ENCODE measurements at places on chromosomes 4 and X.

- no peaks in the 10 kb centered on the region for H3K27me3 ChIP-seq
- ATAC-seq: no peak
- H3K27ac ChIP-seq: no peak overlapping the region
- H3K4me1 ChIP-seq: no peaks in the 10 kb centered on the region
- peaks cover 5% of the 10 kb centered on the region for H3K36me3 ChIP-seq
- H3K4me3 ChIP-seq: no peak overlapping the region
Measured at GRCh38 chrX:50067435-50068284, 133.1 kb downstream of the AKAP4 start.

DNA sequence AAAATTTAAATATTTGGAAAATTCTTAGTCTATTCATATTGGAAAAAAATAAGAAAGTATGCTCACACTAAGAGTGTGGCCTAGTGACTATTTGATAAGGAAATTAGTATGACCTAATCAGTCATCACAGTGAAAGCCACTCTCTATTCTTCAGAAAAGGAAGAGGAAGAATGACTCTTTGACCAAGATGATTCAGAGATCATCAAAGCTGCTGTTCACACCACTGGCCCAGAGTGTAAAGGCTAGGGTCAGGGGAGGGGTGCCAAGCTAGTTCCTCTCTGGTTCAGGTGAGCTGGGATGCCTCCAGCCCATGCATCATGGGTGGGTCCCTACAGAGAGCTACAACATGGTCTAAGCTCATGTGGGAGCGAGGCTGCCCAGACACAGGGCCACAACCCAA, 396.9 kb upstream of the NDST3 start:
- ATAC-seq: no peak
- H3K27me3 ChIP-seq: no peaks in the 10 kb centered on the region
- no peak overlapping the region for H3K4me3 ChIP-seq
- H3K4me1 ChIP-seq: no peaks in the 10 kb centered on the region

DNA sequence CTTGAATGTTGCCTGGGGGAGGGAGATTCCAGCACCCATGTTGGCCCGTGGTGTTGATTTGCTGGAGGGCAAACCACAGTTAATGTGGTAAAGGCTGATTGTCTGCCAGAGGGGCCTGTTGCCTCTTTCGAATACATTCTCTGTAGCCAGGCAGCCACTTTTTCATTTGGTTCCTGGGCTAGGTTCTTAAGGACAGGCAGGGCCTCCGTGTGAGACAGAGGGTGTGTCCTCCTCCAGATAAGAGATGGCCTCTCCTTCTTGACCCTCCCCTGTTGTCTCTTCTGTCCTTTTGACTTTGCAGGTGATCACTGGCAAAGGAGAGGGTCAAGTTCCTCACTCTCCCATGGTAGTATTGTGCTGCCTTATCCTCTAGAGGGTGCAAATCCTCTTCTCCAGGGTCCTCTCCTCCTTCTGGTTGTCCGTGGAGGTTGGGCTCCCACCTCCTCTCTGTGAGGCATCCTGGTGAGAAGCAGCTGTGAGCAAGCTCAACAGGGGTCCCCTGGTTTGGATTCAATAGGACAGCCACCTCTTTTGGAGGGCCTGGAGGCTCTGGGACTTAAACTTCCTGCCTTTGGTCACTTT, 44.9 kb downstream of the ZNF182 start:
- H3K36me3 ChIP-seq: no peaks in the 10 kb centered on the region
- peak; percentile 53 for ATAC-seq
- no peak overlapping the region for H3K27ac ChIP-seq
- H3K4me1 ChIP-seq: no peaks in the 10 kb centered on the region

- ATAC-seq: peak; percentile 31
- H3K27me3 ChIP-seq: no peaks in the 10 kb centered on the region
- H3K4me1 ChIP-seq: peaks cover 10% of the 10 kb centered on the region
- H3K4me3 ChIP-seq: peak overlapping the region; percentile 84
- no peaks in the 10 kb centered on the region for H3K36me3 ChIP-seq
Measured at GRCh38 chrX:17655211-17656034, 81.9 kb upstream of the SCML1 start.

DNA sequence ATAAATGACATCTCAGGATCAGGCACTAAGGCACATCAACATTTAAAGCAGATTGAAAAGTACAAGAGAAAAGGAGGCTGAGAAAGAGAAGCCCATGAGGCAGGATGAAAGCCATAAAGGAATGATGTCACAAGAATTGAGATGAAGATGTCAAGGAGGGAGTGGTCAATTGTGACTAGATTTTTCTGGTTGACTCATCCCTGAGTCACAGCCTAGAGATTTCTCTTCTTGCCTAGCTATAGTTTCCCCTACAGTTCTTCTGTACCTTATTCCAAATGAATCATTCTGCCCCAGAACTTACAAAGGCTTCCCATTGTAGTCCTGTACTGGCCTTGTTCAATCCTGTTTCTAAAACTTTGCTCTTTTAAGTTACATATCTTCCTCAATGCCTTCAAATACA, 3.4 kb upstream of the USP53 start:
- no peaks in the 10 kb centered on the region for H3K27me3 ChIP-seq
- peak overlapping the region; percentile 54 for H3K4me3 ChIP-seq
- peaks cover 26% of the 10 kb centered on the region for H3K4me1 ChIP-seq
- ATAC-seq: peak; percentile 54

- H3K4me1 ChIP-seq: no peaks in the 10 kb centered on the region
- no peaks in the 10 kb centered on the region for H3K36me3 ChIP-seq
- ATAC-seq: no peak
- no peak overlapping the region for H3K27ac ChIP-seq
- H3K27me3 ChIP-seq: peaks cover 44% of the 10 kb centered on the region
Measured at GRCh38 chr4:41362621-41363383, 106.1 kb downstream of the UCHL1 start.

DNA sequence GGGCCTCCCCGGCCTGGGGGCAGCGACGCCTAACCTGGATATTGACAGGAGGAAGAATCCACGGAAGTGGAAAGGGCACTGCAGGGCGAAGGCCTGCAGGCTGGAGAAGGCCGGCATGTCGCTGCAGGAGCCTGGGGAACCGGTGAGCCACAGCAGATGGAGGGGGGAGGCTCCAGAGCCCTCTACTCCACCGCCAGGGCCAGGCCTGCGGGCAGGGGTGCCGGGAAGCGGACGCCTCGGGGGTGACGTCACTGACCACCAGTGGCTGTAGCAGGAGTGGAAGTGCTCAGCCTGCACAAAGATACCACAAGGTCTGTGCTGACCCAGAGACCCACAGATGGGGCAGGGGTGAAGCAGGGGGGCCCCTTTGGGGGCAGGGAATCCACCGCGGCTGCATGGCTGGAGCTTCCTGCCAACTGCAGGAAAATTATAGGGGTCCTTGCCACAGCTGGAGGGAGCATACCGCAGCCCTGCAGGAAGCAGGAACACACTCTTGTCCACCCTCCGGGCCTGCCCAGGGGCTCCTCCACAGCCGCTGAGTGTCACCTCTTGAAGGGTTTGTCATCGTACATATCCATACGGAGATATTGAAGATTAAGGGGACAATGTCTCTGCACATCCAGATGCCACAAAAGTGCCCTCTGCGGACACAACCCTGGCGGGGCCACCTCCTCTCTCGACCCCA, 7.6 kb upstream of the HTRA3 start:
- H3K36me3 ChIP-seq: no peaks in the 10 kb centered on the region
- no peak for ATAC-seq
- H3K4me1 ChIP-seq: no peaks in the 10 kb centered on the region
- no peak overlapping the region for H3K27ac ChIP-seq

GRCh38 chr4:70533791-70534190, 15.4 kb downstream of the AMTN start:
- no peak for ATAC-seq
- no peaks in the 10 kb centered on the region for H3K36me3 ChIP-seq
- H3K4me1 ChIP-seq: no peaks in the 10 kb centered on the region
- H3K27me3 ChIP-seq: peaks cover 16% of the 10 kb centered on the region

GRCh38 chr4:120991885-120992284, 69.4 kb upstream of the PRDM5 start:
- peaks cover 18% of the 10 kb centered on the region for H3K27me3 ChIP-seq
- H3K36me3 ChIP-seq: no peaks in the 10 kb centered on the region
- ATAC-seq: no peak
- no peaks in the 10 kb centered on the region for H3K4me1 ChIP-seq

- H3K4me3 ChIP-seq: no peak overlapping the region
- peaks cover 49% of the 10 kb centered on the region for H3K36me3 ChIP-seq
- H3K27me3 ChIP-seq: no peaks in the 10 kb centered on the region
- ATAC-seq: no peak
- no peak overlapping the region for H3K27ac ChIP-seq
Measured at GRCh38 chr4:15024386-15024785, 22.1 kb downstream of the CPEB2 start.

- no peaks in the 10 kb centered on the region for H3K36me3 ChIP-seq
- H3K4me1 ChIP-seq: no peaks in the 10 kb centered on the region
- no peak for ATAC-seq
- H3K27me3 ChIP-seq: no peaks in the 10 kb centered on the region
- no peak overlapping the region for H3K4me3 ChIP-seq
Measured at GRCh38 chrX:44305921-44306320, 37.6 kb downstream of the EFHC2 start.

DNA sequence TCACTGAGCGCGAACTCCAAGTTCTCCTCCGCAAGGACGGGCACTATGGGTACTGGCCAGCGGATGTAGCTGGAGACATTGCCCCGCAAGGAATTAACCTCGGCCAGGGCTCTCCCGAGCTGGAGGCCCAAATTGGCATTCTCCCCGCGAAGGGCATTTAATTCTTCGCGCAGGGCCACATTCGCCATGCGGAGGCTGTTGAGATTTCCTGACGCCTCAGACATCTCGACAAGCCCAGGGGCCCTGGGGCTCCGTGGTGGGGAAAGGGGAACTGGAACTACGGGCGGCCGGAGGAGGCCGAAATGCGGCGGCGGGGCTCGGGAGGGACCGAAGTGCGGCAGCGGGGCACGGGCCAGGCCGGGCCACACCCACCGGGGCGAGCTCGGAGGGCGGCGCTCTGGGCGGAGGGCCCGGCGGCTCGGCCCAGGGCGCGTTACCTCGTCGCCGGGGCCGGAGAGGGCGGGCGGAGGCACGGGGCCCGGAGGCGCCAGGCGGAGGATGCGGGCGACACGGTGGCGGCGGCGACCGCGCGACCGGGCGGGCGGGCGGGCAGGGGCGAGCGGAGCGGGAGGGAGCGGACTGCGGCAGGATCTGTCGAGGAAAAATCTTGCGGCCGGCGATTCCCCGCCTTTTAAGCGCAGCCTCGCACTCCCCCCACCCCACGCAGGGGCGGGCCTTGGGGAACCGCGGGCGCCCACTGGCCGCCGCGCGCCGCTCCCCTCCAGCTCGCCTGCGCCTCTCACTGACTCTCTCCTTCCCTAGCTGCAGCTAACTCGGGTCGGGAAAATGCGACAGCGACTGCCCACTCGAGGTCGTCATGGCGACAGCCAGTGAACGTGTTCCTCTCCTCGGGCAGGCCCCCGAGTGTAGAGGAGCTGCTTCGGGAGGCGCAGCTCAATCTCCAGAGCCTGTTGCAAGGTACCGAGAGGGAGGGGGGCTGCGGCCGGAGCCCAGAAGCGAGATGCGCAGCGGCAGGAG, at the start of gene RTL5:
TSS of gene RTL5 (minus strand) at position 599 of the 978 bp plus-strand sequence.
- ATAC-seq: peak; percentile 80
- peaks cover 3% of the 10 kb centered on the region for H3K27me3 ChIP-seq
- H3K36me3 ChIP-seq: no peaks in the 10 kb centered on the region
- no peaks in the 10 kb centered on the region for H3K4me1 ChIP-seq
- no peak within 1 kb of the TSS for H3K27ac ChIP-seq

DNA sequence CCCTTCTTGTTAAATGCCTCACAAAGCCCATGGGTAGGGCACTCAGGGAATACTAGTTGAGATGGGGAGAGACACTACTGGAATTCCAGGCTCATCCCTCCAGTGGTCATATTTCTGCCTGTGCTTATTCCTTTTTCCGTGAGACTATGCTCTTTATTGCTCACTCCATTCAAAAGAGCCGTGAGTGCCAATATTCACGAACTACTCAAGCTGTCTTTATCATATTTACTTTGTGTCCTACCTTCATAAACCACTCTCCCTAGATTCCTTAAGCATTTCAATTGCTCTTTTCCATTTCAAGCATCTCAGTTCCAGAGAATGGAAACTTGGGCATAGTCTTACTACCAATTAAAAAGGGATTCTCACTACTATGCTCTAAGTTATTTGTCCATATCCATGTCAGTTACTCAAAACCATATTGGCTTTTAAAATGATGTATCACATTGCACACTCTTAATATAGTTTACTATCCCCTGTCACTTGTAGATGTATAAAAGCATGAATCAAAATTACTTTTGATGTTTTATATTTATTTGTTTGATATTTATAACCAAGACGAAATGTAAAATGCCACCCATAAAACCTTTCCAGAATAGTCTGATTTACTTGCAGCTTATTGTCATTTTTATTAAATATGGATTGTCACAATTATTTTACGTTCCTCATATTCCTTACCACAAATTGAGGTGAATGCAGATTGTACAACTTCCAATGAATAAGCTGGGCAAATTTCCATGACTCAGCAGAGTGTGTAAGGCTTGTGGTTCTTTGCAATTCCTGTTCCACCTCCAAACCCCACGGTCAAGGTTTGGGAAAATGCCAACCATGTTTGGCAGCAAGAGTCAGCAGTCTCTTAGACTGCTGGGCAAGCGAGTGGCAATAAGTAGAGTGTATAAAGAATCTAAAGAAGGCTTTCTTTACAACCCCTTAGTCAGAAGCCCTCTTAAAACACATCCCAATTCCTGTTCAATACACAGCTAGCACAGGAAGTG, 24.4 kb downstream of the ENOX2 start:
- ATAC-seq: no peak
- H3K36me3 ChIP-seq: peaks cover 7% of the 10 kb centered on the region
- H3K4me3 ChIP-seq: no peak overlapping the region
- H3K27me3 ChIP-seq: no peaks in the 10 kb centered on the region

GRCh38 chrX:94361241-94361640, 687.2 kb downstream of the FAM133A start:
- no peaks in the 10 kb centered on the region for H3K27me3 ChIP-seq
- no peaks in the 10 kb centered on the region for H3K36me3 ChIP-seq
- no peak overlapping the region for H3K4me3 ChIP-seq
- no peaks in the 10 kb centered on the region for H3K4me1 ChIP-seq
- no peak overlapping the region for H3K27ac ChIP-seq

GRCh38 chr4:173855015-173855414, 325.0 kb upstream of the HAND2 start:
- ATAC-seq: no peak
- H3K27ac ChIP-seq: no peak overlapping the region
- H3K4me1 ChIP-seq: no peaks in the 10 kb centered on the region
- H3K27me3 ChIP-seq: no peaks in the 10 kb centered on the region
- H3K4me3 ChIP-seq: no peak overlapping the region
